ENCODE measurements at places on chromosomes 12 and 14.

DNA sequence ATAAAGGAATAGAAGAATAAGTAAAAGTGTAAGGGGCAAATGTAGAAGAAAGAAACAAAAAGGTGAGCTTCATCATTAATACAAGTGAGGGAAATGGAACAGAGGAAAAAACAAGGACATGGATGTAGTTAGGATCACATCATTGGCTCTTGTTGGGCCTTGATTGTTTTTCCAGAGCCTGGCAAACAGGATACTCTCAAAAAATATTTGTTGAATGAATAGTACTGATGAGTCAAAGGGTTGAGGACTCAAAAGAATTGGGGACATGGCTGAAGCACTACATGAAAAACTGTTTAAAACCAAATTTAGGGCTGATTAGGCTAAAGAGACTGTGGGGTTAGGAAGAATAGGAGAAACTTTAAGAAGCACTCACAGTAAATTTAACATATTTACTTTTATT lies 11.4 kb upstream of the SRP54 start:
- DNase-seq: no peak

GRCh38 chr12:42407306-42407705 lies 81.3 kb downstream of the PPHLN1 start:
- no peak for DNase-seq

- no peak for DNase-seq
Measured at GRCh38 chr12:93980711-93981110, 167.7 kb upstream of the PLXNC1 start.

GRCh38 chr14:37399517-37399916 lies 195.5 kb downstream of the FOXA1 start:
- DNase-seq: no peak

DNA sequence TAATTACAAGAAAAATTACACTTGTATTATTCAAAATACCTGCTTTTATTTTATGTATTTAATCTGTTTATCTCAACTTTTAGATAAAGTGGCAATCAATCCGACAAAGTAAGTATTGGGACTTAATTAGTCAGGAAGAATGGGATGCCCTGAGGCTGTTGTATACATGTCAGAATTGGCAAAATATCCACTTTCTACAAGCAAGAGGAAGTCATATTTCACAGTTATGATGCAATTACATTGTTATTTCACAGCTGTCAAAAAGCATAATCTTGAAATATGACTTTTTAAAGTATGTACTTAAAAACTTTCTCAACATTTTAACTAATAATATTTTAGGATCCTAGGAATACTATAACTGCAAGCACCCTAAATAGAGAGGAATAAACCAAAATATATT lies 357.1 kb upstream of the MGAT4C start:
- no peak for DNase-seq

DNA sequence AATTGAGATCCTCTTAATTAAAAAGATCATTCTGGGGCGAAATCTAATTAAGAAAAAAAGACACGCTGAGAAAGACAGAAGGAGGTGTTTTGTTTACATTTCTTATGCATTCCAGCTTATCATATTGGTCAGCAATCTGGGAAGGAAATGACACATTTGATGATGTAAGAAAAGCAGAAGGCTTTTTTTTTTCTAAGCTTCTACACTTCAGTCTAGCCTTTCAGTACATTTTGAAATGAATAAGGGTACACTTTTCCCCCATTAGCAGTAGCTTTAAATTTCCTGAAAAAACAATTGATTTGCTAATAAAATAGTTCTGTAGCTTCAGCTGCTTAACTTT lies 5.9 kb upstream of the GSC start:
- no peak for DNase-seq

DNA sequence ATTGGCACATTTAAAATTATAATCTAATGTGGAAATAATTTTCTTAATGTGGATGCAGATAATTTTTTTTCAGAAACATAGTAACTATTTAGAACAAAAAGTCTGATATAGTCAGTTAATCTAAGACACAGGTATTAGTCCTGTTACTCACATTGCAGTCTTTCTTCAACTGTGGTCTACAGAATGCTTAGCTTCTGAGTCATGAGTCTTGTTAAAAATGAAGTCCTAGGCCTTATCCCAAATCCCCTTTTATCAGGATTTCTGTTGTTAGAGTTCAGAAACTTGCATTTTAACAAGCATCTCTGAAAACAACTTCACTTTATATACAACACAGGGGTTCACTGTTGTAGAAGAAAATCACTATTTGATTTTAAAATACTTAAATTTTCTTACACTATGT lies 112.2 kb downstream of the SLC16A7 start:
- DNase-seq: no peak

- DNase-seq: no peak
Measured at GRCh38 chr12:89192429-89192828, 159.9 kb downstream of the DUSP6 start.

DNA sequence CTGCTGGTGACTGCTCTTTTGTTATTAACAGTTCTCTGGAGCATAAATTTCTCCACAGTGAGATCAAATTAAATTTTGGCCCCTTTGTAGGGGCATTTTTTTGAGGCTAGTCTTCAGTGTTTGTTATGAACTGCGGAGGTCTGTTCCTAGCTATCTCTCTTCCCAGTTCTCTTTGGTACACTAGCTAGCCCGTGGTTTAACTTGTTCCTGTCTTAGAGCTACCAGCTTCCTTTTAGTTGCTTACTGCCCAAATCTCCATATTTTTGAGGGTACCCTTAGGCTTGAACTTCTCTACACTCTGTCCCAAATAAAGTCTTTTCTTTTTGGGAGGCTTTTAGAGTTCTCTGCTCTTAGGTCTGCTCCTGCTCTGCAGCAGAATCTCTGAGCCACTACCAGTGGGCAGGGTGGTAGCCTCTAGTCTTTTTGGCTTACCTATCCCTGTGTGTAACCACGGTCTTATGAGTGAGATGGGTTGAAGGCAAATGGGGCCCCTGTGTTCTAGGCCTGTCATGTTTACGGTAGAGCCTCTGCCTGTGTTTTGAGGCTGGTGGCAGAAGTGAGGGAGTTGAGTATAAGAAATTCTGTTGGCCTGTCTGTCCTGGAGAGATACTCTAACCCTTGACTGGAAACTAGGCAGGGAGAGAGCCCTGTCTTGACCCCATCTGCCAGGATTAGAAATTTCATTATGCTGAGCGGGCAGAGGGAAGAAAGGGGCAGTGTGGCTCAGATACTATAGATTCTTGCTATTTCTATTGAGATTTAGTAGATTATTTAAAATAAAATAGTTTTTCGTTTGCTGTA lies 21.0 kb downstream of the CNOT2 start:
- DNase-seq: no peak

DNA sequence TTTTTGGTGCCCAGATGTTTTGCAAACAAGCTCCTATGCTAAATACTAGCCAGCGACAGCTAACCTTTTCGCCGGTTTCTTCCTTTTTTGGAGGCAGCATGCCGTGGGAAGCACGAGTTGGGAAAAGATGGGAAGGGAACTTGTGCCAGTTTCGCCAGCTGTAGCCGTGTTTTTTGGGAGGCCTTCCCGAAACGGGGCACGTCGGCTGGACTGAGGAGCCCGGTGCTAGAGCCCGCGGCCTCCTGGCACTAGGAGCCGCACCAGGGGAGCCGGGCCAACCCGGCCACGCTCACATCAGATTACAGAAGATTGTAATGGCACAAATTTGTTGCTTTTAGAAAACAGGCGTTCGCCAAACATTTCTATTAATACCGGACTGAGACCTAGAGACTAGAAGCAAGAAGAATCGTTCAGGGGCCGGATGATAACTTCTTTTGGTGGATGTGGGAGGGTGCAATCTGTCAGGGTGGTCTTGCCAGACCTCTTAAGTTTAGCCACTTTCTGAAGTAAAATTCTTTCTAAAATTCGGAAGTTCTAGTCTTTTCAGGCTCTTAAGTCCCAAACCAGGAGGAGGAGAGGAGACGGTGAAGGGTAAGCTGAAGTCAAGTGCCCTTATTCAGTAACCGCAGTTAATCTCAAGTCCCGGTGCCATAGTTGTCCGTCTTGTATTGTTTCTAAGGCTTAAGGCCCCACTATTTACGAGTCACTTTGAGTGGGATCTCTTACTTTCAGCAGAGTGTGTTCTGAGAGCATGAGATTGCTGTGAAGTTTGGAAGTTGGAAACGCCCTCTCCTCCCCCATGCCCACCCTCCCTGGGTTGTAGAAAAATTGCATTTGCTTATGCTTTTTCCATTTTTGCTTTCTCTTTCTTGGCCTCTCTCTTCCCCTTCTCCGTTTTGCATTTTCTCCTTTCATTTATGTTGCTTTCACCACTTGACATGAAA lies 1.3 kb downstream of the RASSF3 start:
- DNase-seq: no peak

- no peak for DNase-seq
Measured at GRCh38 chr12:31491841-31492598, 98.9 kb downstream of the DENND5B start.

- DNase-seq: no peak
Measured at GRCh38 chr14:37087520-37087919, 84.9 kb downstream of the SLC25A21 start.

DNA sequence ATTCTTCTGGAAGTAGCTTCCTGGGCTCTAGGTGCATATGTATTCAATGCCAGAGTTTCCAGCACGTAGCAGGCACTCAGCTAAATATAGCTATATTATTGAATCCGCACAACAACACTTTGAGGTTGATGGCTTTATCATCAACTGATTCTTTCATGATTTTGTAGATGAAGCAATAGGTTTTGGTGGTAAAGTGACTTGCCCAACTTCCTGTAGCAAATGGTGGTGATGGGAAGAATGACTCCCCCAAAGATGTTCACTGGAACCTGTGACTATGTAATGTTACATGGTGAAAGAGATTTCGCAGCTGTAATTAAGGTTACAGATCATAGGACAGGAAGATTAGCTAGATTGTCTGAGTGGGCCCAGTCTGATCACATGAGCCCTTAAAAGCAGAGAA lies 3.2 kb downstream of the TDRD9 start:
- DNase-seq: no peak

- no peak for DNase-seq
Measured at GRCh38 chr12:53505086-53505485, 2.2 kb downstream of the NPFF start.

DNA sequence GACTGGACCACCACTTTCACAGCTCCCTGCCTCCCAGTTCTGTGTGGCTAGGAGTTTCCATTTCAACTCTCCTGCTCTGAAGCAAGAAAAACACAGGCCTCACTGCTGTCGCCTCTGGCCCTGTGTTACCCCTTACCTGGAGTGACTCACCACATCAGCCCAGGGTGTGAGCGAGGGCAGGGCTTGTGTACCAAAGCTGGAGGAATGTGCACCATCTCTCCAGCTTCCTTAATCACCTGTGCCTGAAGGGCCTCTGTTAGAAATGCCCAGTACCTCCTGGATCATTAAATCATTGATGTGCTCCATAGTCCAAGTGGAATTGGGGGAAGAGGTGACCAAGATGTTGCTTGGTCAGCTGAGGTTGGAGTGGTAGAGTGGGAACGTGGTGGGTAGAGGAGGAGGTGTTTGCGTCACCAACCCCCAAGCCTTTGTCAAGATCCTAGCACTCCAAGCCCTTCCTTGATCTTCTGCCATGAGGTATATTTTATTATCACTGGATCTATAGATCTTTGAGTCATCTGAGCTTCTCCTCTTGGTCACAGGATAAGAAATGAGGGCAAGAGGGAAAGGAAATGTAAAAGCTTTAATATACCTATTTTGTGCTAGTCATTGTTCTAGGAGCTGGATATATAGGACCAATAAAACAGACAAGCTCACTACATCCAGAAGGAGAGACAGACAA lies 51.3 kb downstream of the SSPN start:
- DNase-seq: no peak

DNA sequence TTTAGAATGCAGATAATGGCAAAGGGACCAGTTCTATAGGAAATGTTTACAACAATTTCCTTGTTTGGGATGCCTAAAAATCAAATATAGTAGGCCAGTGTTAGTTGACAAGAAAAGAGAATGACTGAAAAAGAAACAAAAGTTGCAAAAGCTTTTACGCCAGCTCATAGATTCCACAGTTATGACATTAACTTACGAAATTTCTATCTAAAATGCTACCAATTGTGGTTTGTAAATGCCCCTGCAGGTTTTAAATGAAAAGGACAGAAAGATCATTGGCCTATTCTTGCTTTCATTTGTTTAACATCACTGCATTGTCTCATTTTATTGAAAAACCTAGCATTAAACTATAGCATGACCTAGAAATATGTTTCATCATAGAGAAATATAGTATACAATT lies 345.8 kb downstream of the CCDC91 start:
- no peak for DNase-seq

DNA sequence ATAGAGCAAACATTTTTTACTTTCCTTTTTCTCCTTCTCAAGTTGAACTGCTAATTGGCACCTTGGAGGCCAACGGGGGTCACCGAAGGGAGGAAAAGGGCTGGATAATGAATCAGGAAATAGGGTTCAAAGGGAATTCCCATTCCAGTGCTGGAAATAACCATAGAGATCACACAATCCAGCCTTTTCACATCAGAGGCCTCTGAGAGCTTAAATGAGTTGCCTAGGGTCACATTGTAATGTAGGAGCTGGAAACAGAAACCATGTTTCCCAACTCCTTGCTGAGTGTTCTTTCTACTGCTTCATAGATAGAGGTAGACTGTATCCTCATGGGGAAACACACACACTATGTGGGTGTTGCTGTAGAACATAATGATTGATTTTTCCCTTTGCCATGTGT lies 60.6 kb upstream of the DDHD1 start:
- DNase-seq: no peak

DNA sequence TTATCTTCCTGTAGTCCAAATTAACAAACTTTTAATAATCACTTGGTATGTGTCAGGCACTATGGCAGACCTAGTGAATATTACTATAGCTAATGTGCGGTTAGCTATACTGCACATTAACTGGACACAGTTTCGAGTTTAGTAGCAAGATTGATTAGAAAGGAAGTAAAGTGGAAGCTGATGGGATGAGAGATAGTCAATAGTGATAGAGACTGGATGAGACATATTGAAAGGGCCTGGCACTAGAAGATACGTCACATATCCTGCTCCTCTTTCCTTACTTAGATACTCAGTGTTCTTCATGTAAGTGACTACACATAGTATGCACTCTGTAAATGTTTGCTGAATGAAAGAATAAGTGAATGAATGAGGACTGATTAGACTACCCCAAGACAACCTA lies 5.5 kb downstream of the TBK1 start:
- DNase-seq: no peak

DNA sequence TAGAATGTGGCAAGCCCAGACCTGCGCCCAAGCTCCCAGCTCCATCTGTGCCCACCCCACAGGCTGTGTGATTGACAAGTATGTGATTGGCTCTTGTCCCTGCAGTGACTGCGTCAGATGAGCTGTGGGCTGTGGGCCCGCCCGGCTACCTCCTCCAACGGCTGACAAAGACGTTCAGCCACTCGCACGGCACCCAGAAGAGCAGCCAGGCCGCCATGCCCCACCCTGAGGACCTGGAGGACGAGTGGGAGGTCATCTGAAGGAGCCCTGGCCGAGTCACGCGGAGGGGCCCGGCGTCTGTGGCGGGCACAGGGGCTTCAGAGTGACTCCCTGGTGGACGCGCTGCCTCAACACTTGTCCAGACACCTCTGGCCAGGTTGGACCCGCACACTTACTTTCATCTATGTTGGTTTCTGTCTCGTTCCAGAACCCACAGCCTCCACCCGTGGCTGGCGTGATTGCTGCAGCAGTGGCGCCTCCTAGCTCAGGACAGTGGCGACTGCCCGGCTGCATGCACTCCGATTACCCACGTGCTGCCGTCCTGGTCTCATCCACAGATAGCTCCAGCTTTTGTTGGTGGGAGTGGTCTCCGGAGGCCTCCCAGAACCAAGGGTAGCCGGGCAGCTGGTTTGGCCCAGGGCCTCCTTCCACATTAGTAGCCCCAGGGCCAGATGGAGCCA lies 11.4 kb downstream of the ANKRD9 start:
- DNase-seq: no peak

Data from cortex of kidney (tissue), 1 donor.